ENCODE measurements at places on chromosomes 3 and 15.

DNA sequence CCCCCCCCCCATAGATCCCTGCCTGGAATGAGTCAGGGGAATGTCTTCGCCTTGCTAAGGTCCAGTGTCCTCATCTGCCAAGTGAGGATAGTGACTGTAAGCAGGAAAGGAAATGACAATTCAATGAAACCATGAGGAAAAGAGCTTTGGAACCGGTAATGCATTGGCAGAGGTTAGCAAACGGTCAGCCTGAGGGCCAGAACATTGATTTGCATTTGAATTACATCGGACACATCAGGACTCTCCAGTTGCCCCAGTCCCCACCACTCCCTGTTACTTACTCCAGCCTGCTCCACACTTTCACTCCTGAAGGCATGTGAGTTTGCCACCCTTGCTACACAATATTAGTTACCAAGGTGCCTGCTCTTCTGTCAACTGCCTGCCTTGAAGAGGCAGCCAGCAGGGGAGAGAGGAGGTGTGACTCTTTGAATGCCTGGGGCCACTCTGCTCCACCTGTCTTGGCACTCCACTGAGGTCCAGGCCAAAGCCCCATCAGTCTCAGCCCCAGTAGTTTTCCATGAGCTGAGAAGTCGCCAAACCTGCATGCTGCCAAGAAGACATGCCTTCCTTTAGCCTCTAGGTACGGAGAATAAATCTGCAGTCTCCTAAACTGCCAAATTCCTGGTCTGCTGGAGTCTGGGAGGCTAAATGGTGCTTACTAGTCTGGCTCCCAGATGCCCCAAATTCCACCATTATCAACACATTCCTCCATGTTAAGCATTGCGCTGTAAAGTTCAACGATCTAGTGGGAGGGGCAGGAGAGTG, 191.7 kb upstream of the TLE3 start:
- no peak for DNase-seq

GRCh38 chr3:141109751-141110150, 58.6 kb downstream of the SPSB4 start:
- peak; percentile 64 for DNase-seq

- no peak for DNase-seq
Measured at GRCh38 chr15:66832664-66833063, 130.6 kb downstream of the SMAD6 start.

DNA sequence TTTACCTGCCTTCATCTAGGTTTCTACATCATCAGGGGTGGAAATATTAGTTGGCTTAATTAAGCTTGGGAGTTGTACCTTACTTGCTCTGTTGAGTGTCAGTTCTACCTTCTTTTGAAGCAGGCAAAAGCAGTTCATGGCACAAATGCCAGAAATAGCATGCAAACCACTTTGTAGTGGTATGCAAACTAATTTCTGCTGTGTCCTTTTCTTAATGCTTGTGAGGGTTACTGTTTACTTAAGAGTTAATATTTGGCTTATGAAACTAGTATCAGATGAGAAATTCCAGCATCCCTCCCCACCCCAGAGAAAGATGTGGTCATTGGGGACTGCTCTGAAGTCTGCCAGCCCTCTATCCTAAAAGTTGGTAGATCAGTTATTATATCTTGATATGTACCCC, 7.1 kb downstream of the ATP2C1 start:
- no peak for DNase-seq

- DNase-seq, result no peak
Measured at GRCh38 chr15:41877631-41878354, 16.1 kb downstream of the SPTBN5 start.

DNA sequence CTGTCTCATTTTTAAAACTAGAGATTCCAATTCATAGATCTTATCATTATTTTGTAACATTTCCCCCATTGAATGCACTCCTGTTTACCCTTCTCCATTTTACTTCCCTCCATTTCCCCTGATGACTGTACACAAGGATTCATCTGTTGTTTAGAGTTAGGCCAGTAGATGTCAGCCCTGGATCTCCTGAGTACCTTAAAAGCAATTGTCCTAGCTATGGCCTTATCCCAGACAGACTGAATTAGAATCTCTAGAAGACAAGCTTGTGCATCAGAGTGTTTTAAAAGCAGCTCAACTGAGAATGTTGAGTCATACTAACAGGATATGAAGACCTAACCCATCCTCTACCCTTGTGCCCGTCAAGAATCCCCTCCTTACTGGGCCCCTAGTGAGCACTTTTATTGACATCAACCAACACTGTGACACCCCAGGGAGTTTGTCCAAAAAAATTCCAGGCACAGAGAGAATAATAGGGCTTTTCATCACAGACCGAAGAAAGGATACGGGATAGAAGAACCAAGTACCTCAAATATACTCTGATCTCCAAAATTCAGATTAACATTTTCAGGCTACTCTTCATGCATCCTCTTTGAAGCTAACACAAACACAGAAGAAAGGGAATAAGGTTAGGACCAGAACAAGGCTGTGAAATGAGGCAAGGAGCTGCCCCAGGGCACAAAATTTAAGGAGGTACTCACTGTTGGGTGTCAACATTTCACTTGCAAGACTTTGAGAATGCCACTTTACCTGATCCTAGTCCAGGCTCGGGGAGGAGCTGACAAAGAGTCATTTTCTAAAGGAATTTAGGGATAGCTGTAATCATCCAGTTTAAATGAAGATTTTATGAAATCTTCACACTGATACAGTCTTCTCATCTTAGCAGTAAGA, 17.1 kb downstream of the ZBED2 start:
- no peak for DNase-seq

DNA sequence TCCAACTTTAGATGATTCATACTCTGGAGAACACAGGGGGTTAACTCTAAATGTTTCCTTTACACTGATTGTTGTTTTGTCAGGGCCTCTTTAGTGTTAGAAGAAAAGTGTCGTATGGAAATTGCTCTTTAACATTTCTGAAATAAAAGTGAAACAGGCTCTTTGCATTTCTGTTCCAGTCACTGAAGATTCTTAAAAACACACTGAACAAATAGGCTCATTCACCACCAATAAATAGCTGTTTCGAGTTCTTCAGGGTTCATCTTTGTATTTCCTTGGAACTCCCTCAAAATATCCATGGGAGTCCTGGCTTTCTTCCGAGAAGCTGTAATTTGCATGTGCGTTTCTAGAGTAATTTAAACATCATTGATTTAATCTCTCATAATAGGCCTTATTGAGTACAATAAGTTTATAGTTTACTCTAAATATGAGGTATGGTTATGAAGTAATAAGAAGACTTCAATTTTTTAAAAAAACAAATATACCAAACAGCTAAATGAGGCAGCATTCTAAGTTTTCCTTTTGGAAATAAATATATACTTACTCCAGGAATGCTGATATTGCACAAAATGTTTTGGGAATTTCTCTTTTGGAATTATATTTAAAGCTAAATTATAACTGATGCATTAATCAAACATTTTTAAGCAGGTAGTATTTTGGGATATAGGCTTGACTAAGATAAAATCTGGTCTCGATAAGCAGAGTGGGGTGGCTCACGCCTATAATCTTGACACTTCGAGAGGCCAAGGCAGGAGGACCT, 327.4 kb downstream of the EPHA3 start:
- DNase-seq, result no peak

DNA sequence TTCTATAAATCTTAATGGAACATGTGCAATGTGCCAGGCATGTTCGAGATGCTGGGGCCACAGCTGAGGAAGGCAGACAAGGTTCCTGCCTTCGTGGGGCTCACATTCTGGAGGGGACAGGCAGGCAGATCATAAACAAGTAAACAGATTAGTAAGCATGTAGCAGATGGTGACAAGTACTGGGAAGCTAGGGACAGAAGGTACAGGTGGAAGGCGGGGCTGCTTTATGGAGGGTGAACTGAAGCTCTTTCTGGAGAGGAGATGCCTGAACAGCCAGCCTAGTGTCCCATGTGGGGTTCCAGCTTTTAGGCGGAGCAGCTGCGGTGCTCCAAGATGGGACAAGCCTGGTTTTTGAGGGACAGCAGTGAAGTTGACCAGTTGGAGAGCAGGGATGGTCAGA, 74.7 kb upstream of the SNRK start:
- no peak for DNase-seq

Measured in gastrocnemius medialis (tissue), 4 donors.